8988T (cell line): ENCODE measurements at places on chromosomes 3 and 15.

GRCh38 chr15:71120428-71120944 is 5.2 kb downstream of the THSD4 start:
- DNase-seq: no peak

DNA sequence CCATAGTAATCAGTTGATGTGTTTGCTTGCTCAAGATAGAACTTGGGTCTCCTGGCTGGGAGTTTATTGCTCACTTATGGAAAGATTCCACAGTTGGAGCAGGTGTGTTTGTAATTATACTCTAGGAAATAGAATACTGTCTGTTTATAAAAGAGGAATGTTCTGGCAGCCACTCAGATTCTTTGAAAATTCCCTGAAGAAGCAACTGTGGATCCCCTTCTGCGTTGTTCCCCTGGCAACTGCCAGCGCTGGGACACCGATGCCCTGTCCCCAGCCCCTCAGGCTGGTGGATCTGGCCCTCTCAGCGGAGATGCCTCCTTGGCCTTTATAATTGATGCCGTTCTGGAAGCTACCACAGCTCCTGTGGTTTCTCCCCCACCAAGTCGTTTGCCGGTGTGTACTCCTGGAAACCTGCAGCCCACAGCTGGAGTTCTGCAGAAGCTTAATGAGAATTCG is 225.9 kb downstream of the ITPR1 start:
- no peak for DNase-seq

- DNase-seq: no peak
These were observed 10.4 kb downstream of the TSPAN3 start for GRCh38 chr15:77060546-77060945.

DNA sequence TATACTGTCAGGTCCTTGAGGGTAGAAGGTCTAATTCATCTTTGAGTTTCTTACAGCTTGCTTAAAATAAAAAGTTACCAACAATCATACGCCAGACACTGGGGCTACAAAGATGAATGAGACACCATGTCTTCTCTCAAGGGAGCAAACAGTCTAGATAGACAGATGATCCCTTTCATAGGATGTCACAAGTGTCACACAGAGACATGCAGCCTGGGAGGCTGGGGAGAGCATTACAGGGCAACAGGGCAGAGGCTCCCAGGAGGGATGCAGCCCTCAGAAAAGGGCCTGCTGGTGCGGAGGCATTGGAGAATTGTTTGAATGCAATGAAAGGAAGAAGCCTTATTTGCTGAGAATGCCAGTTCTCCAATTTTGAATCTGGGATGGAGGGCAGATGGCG is 39.0 kb downstream of the DRD3 start:
- DNase-seq: no peak

DNA sequence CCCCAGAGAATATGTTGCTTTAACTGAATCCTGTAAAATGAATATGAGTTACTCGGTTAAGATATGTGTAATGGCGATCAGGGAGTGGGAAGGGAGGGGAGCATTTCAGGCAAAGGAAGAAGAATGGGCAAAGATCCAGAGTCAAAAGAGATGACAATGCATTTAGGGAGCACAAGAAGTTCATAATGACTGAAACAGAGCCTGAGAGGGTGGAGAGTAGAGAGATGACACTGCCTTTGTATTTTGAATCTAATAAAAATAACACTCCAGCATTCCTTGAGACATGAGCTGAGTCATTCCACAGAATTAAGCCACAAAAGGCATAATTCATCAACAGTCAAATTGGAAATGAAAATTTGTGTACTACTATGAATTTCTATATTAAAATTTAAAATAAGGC is 105.3 kb upstream of the PEX5L start:
- no peak for DNase-seq

DNA sequence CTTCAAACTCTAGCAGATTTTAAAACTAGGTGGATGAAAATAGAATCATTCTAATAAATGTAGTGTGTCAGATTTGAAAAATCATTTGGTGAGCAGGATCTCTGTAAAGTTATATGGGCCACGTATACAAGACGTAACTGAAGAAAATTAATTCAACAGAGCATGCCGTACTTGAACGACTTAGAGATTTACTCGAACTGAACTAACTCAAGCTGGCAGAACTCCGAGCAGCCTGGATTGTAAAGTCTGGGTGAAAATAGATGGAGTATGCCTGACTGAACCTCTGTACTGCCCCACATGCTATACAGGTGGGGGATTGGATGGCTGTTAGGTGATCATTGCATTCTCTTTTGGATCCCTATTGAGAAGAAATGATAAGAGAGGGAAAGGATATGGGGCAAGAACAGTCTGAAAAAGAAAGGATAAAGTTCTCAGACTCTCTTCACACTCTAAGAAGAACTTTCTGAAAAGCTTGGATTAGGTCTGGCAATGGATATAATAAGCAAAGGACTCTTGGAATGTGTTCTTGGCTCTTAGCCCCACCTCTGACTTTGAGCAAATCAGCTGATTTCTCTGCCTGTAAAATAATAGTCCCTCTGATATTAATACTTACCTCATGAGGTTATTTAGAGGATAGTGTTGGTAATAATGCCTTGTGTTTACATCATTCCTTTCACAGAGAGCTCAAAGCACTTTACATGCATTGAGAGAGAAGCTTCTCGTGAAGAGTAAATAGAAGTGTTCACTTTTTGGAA is 147.5 kb downstream of the FILIP1L start:
- DNase-seq: no peak

DNA sequence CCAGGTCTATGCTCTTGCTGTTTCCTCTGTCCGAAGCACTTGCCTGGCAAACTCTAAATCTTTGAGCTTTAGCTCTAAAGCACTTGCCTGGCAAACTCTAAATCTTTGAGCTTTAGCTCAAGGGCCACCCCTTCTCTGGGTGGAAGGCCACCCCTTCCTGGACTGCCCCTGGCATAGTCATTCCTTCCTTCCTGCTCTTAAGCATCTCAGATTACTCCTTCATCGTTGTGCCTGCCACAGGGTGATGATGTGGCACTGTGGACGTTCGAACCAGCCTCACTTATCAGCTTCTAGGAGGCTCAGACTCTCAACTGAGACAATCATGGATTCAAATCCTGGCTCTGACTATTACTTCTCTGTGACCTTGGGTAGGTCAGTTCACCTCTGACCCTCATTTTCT is 10.5 kb upstream of the CRABP1 start:
- DNase-seq: no peak

GRCh38 chr3:127728417-127729015 is 55.8 kb downstream of the ABTB1 start:
- no peak for DNase-seq

- no peak for DNase-seq
These were observed 198.7 kb upstream of the PFN2 start for GRCh38 chr3:150169330-150169940.

DNA sequence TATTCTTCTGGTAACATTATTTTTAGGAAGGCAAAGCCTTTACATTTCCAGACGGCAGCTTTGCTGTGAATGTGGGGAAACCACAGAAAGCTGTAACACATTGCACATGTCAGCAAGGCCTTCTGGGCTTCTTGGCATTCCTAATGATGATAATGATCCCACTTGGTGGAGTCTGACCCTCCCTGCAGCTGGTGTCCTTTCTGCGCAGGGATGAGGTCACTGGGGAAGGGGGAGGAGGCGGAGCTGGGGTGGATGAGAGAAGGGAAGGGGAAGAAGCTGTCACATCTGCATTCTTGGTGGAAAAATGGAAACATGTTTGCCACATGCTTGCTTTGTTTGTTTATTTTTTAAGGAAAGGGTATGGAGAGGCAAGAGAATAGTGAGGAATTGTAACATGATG is 68.6 kb downstream of the FILIP1L start:
- DNase-seq: no peak

GRCh38 chr3:31448035-31448881 is 84.5 kb upstream of the STT3B start:
- DNase-seq: no peak

- no peak for DNase-seq
These were observed 143.1 kb downstream of the DIPK2A start for GRCh38 chr3:144114767-144115166.

DNA sequence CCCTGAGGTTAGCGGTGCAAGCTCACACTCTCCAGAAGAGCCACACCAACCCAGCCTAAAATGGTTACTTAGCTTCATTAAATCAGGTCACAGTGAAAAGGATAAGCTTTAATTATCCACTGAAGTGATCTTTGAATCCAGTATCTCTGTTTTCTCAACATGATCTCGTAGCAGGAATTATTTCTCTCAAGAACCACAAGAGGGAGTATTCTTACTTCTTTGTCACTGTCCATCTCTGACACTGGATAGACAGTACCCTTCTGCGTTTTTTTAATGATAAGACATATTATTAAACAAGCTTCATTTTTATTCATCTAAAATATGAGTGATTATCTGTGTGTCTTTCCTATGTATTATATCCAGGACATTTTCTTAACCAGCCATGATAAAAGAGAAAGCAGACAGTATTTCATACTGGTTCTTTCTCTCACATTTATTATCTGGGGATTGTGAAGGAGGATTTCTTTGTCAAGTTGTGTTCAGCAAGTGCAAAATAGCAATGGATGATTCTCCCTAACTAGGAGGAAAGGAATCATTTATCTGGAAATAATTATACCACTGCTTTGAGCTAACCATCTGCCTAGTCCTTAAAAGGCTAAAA is 105.4 kb upstream of the CCDC54 start:
- no peak for DNase-seq

DNA sequence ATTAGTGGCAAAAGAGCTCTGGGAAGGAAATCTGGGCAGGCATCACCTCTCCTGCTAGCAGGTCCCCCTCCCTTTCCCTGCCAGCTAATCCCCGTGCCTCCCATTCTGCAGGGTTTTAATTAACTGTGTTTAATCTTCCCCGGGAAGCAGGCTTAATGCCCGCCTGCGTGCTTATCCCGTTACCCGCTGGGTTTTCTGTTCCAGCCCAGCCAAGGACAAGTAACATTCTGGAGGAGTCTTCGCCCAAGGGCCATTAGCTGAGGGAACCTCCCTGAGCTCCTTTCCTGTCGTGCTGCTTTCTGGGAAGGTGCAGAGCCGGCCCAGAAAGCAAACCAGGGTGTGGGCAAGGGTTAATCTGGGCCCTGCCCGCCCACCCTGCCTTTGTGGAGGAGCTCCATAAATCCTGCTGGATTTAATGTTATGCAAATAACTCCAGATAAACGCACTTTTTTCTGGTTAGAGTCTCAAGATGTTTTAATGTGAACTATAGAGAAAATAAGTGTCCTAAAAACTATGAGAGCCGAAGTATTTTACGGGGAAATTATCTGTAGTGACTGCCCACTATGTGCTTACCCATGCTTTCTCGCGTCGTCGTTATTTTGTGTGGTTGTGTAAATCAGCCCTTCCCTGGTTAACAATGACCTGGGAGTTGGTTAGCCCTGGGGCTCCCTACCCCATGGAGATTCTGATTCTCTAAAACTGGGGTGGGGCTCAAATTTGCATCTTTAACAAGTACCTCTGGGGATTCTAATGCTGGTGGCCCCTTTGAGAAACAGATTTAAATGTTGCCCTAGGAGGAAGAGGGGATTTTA is 25.9 kb downstream of the TRIM71 start:
- no peak for DNase-seq

- DNase-seq: no peak
These were observed 183.6 kb upstream of the TLE3 start for GRCh38 chr15:70281261-70281810.

- no peak for DNase-seq
These were observed 37.6 kb downstream of the NANOGP8 start for GRCh38 chr15:35047528-35047927.

GRCh38 chr3:43372809-43373559 is 86.6 kb downstream of the SNRK start:
- no peak for DNase-seq

GRCh38 chr3:178437236-178437635 is 99.0 kb upstream of the KCNMB2 start:
- DNase-seq: no peak

DNA sequence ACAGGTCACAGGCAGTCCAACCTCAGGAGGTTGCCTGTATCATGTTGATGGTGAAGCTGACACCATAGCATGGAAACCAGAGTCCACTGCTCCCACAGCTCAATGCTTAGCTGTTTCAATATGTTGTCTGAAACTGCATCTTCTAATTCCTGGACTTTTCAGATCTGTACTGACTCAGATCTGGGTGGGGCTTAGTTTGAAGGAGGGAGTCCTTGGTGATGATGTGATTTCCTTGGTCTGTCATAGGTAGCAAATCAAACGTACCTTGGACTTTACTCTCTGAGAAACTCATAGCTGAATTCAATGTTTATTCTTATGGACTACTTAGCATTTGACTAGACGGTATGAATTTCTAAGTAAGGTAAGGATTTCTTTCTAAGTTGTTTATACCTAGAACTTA is at the start of gene HHLA2:
Gene HHLA2, plus strand, starts transcription at position 310 of the 400 bp plus-strand sequence. CDS start 55,266 bp downstream, outside the sequence.
- DNase-seq: no peak

GRCh38 chr3:120743556-120744195 is 1.1 kb downstream of the GTF2E1 start:
- no peak for DNase-seq

DNA sequence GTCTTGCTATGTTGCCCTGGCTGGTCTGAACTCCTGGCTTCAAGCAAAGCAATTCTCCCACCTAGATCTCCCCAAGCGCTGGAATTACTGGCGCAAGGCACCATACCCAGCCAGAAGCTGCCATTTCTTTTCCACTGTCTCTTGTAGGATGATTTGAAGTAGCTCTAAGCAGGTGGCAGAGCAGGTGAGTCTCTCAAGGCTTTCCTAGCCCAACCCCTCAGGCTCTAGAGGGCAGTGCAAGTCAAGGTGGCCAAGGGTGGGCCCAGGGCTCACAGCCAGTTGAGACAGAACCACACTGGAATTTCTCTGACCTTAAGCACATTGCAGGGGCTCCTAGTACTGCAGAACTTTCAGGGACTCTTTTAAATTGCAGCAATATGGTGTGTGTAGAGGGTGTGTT is 15.6 kb upstream of the DAG1 start:
- no peak for DNase-seq

DNA sequence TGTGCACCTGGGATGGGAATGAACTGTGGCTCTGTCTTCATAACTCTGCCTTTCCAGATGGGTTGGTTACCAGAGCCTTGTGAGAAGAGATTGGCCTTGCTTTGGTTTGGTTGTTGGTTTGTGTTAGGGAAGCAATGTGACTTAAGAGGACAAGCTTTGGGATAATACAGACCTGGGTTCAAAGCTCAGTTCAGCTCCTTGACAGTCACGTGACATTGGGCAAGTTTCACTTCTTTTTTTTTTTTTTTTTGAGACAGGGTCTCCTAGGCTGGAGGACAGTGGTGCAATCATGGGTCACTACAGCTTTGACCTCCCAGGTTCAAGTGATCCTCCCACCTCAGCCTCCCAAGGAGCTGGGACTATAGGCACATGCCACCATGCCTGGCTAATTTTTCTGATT is 42.7 kb downstream of the CORO2B start:
- DNase-seq: no peak

GRCh38 chr15:65204236-65204930 is 6.9 kb downstream of the CILP start:
- no peak for DNase-seq
